ENCODE measurements at places on chromosomes 6 and 20.

GRCh38 chr6:70028926-70029325 lies 162.6 kb downstream of the COL19A1 start:
- DNase-seq, result no peak

- DNase-seq, result no peak
Observed at GRCh38 chr20:2741463-2741862, 48.9 kb downstream of the EBF4 start.

- no peak for DNase-seq
Observed at GRCh38 chr6:90219209-90219985, 77.2 kb downstream of the BACH2 start.

GRCh38 chr6:52177961-52178360 lies 8.2 kb upstream of the IL17A start:
- DNase-seq, result no peak

GRCh38 chr20:7760247-7761031 lies 179.8 kb downstream of the HAO1 start:
- no peak for DNase-seq

DNA sequence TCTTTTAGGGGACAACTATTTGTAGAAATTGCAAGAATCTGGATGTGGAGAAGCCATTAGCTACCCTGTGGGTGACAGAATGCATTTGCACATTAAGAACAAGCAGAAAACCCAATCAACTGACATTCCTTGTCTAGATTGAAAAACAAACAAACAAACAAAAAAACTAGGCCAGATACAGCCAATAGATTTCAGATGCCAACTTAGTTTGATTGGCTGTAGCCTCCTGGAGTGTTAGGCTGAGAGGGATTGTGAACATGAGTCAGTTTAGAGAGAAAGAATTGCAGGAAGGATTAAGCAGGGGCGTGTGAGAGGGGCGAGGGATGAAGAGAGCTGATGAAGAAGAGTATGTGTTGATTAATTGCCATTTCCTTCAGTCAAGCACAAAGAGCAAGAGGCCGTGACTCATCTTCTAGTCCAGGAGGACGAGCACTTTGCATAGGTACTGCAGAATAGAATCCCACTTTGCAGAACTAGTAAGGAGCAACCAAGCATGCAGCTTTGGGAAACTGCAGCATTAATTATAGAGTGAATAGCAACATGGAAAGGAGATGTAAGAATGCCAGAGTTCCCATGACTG lies 188.0 kb upstream of the RAB32 start:
- no peak for DNase-seq

GRCh38 chr6:22112461-22112860 lies 184.4 kb downstream of the PRL start:
- no peak for DNase-seq

GRCh38 chr6:15901141-15902115 lies 227.5 kb upstream of the MYLIP start:
- peak; percentile 73 for DNase-seq

DNA sequence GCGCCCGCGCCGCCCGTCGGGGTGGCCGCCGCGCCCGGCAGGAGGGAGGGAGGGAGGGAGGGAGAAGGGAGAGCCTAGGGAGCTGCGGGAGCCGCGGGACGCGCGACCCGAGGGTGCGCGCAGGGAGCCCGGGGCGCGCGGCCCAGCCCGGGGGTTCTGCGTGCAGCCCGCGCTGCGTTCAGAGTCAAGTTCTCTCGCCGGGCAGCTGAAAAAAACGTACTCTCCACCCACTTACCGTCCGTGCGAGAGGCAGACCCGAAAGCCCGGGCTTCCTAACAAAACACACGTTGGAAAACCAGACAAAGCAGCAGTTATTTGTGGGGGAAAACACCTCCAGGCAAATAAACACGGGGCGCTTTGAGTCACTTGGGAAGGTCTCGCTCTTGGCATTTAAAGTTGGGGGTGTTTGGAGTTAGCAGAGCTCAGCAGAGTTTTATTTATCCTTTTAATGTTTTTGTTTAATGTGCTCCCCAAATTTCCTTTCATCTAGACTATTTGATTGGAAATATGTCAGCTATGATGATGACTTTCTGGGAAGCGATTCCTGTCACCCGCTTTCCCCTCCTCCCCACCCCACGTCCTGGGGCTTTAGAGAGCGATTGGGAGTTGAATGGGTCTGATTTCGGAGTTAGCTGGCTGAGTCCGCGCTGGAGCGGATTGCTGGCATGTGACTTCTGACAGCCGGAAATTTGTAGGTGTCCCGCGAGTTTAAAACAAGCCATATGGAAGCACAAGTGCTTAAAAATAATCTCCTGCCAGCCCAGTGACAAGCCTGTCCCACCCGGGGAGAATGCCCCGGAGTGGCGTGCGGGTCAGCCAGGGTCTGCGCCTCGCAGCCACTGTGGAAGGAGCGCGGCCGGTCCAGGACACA lies 1.1 kb downstream of the ESR1 start:
- peak; percentile 43 for DNase-seq

GRCh38 chr6:3987053-3987452 lies 91.9 kb downstream of the FAM217A start:
- DNase-seq, result no peak

- DNase-seq, result no peak
Observed at GRCh38 chr6:170113141-170113540, 177.7 kb downstream of the DLL1 start.

DNA sequence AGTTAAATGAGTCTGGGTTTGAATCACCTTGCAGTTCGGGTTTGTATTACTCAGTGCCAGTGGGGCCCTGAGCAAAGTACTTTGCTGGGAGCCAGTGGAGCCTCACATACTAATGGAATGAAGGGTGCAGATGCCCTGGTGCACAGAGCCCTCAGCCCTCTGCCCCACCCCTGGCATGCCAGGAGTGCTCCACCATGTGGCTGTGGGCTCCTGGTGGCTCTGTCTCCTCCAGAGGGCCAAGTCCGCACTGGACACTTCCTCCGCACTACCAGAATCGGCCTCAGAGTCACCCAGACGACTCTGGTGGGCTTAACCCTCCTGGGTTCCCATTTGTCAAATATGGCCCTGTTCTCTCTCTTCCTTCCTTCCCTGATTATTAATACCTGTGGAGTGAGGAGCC lies 94.0 kb downstream of the STK35 start:
- DNase-seq, result no peak

- DNase-seq, result no peak
Observed at GRCh38 chr20:49559411-49560081, 8.4 kb downstream of the PTGIS start.

GRCh38 chr20:38800882-38801281 lies 4.6 kb upstream of the PPP1R16B start:
- no peak for DNase-seq

DNA sequence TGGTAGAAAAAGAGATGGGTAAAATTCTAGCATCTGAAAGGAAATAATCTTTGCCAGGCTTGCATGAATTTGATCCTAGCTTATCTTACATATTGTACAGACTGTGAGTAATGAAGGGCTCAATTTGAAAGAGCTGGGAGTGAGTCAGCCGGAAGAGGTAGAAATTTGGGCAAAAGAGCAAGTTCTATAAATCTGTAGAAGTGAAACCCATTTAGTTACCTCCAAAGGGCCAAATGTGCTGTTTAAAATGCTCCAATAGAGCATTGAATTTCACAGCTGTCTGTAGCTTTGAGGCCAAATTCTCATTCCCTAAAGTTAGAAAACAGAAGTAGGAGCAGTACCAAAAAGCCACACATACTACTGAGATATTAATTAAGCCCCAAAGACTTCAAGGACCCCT lies 466.1 kb downstream of the BTBD3 start:
- no peak for DNase-seq

GRCh38 chr6:20217891-20218290 lies 5.6 kb upstream of the MBOAT1 start:
- DNase-seq, result peak; percentile 30

DNA sequence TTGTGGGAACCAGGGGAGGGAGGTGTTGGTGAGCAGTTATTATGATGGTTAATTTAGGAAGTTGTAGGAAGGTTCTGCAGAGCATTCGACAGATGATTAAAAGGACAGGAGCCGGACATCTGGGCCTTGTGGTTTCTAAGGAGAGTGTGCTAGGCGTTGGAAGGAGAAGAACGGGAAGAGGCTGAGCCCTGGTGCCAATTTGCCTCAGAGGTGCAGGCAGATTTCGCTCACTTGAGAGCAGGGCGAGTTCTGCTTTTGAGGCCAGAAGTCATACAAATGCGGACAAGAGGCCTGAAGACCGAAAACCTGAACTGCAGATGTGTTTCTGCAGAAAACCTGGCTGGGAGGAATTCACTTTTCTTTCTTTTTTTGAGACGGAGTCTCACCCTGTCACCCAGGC lies 30.5 kb upstream of the RPS6KA2 start:
- DNase-seq, result peak; percentile 65

GRCh38 chr6:154522576-154522975 lies 12.1 kb upstream of the CNKSR3 start:
- no peak for DNase-seq

DNA sequence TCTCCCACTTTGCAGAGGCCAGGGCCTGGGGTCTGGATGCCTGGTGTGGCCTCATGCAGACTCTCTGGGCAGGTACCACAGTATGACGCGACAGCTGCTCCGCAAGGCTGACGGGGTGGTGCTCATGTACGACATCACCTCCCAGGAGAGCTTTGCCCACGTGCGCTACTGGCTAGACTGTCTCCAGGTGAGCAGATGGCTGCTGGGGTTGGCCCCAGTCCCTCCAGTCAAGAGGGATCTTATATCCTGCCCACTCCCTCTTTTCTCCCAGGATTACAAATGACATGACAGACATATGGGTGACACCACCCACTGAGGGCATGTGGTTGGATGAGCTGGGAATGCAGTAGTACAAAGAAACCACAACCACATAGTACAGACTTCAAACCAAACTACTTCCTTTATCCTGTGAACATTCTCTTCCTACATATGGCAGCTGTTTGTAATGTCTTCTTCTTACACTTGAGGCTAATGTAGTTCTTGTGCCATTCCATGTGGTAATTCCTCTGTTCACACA lies 29.9 kb downstream of the RAB44 start:
- DNase-seq, result peak; percentile 94

DNA sequence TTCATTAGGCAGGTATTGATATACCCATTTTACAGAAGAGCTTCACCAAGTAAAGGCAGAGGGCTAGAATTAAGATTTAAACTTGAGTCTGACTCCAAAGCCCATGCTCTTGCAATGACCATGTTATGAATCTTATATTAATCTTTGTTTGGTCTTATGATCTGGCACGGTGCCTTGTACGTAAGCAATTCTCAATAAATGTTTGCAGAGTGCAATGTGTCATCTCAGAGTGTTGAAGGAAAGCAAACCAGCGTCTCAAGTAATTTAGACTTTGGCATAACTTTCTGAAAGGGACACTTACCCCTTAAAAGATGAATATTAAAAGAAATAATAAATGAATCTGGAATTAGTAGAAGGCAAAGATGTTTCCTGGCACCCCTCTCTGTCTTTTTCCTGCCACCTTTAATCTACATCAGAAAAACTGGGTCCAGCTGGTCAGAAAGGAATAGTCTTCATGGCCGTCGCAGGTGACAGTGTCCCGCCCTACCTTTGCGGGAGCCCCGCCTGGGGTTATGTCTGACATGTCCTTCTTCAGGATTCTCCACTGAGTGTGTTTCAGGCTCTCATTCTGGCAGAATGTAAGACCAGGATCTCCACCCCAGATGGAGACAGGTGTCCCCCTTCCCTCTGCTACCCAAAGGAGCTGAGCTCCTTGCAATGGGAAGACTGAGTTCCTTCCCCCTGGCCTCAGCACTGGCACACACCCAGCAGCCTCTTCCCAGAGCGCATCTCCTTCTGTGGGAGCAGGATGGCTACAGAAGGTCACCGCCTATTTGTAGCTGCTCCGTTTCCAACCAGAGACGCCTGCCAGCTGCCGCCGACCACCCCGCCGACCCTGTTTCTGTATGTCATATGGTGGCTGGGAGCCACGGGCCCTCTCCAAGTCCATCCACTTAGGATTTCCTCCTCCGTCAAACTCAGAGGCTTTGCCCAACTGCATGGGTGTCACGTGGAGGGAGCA lies 266.3 kb upstream of the ECI2 start:
- DNase-seq, result no peak

- DNase-seq, result no peak
Observed at GRCh38 chr6:159249752-159250151, 80.6 kb downstream of the FNDC1 start.

DNA sequence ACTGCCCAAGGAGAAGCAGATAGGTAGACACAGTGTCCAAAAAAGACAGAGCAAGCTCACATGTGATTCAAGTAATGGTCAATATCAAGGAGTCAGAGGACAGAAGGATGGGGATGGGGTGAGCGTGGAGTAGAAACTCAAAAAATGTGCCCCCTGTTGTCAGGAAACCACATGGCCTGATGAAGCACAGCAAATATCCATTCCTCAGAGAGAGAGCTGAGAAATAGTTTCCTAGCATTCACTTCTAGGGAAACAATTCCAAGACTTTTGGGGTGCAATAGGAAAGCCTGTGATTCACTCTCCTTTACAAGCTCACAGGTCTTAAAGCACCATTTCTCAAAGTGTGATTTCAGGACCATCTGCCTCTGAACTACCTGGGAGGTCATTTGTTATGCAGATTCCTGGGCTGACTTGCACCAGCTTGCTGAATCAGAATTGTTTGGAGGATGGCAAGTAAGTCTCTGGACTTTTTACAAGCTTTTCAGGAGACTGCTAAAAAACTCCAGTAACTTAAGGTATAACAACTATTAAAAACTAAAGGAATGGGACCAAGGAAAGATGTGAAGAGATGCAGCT lies 432.8 kb downstream of the HDGFL1 start:
- no peak for DNase-seq

DNA sequence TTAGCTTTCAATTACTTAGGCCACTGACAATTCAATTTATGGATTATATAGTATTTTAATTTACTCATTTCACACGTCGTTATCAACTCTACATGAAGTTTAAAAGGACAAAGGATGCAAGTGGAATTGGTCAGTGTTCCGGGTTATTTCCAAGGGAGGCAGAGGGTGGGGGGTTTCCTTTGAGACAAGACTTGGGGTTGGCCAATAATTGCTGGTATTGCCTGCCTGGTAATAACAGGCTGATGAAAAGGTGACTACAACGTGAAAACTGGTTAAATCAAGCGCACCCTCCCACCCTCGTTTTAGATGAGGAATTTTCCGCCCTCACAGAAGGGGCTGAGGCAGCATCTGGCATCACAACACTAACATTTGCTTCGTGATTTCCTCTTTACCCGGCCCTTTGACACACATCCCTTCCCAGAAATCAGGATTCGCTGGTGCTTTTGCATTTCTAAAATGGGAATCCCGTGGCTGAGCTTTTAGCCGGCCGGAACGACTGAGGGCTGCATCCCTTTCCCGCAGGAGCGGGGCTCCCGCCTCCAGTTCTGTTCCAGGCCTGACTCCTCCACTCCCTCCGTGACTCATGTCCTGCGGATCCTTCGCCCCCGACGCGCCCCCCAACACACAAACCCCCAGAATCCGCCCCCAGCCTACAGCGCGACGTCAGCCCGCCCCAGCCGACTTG lies 999 bp upstream of the PIM1 start:
- peak; percentile 85 for DNase-seq

- peak; percentile 55 for DNase-seq
Observed at GRCh38 chr6:35745509-35745908, 8.7 kb downstream of the ARMC12 start.

- peak; percentile 4 for DNase-seq
Observed at GRCh38 chr6:158322724-158323560, 10.7 kb downstream of the TULP4 start.
